ENCODE measurements at places on chromosomes 1 and 21. TPM values are rescaled to one million over a fixed set of nuclear protein-coding genes. Genes with fewer than 3 reads are reported as not detected.

Gene AK5
- total RNA-seq = 0.11 TPM

Gene FAM131C
- total RNA-seq = 0.26 TPM

Gene OR2M2
- not detected for total RNA-seq

Gene KRTAP7-1
- total RNA-seq = not detected

Gene SPATA1
- 0.93 TPM for total RNA-seq

Gene C1orf53
- 3.0 TPM for total RNA-seq

Gene C1QC
- total RNA-seq = not detected

Gene NCAM2
- 5.2 TPM for total RNA-seq

Gene C4BPA
- not detected for total RNA-seq

Gene DTL
- total RNA-seq = 36.5 TPM

Gene S100A12
- not detected for total RNA-seq

Gene SLC25A44
- total RNA-seq = 26.0 TPM

Gene GCSAML
- total RNA-seq = 0.32 TPM

Gene CNR2
- total RNA-seq = not detected

Gene SERINC2
- total RNA-seq = 8.1 TPM

Gene FAM110D
- 0.05 TPM for total RNA-seq

Gene OR2T29
- not detected for total RNA-seq

Gene KCNJ10
- 0.26 TPM for total RNA-seq

Gene C1orf56
- 17.9 TPM for total RNA-seq

Gene CFAP74
- total RNA-seq = not detected

Gene FALEC
- not detected for total RNA-seq

Gene TMEM52
- 0.67 TPM for total RNA-seq

Gene MATN1
- 0.18 TPM for total RNA-seq

Gene GNAT2
- total RNA-seq = 0.18 TPM

Gene RSPH1
- total RNA-seq = not detected

Gene CRP
- not detected for total RNA-seq

Gene LRRC71
- total RNA-seq = not detected

Gene TNFSF4
- total RNA-seq = 0.55 TPM

Gene CRABP2
- total RNA-seq = 0.29 TPM

Gene SLAMF7
- total RNA-seq = 7.9 TPM

Gene EVI5
- total RNA-seq = 25.7 TPM

Gene OLIG2
- total RNA-seq = 25.8 TPM

Gene NR0B2
- total RNA-seq = not detected

Gene CLCA1
- total RNA-seq = not detected

Gene RHEX
- total RNA-seq = not detected

Gene ZNF684
- total RNA-seq = 3.8 TPM

Gene FCRLB
- total RNA-seq = 6.0 TPM

Gene ITLN2
- 0.90 TPM for total RNA-seq

Gene KDF1
- total RNA-seq = not detected

Gene WLS
- total RNA-seq = 35.1 TPM

Gene SLFNL1
- 0.05 TPM for total RNA-seq

Gene DPT
- total RNA-seq = not detected

Gene PALMD
- 0.40 TPM for total RNA-seq

Gene MLLT11
- 3.6 TPM for total RNA-seq

Gene PDC
- total RNA-seq = not detected

Gene CA14
- total RNA-seq = 54.4 TPM

Gene AMPD1
- total RNA-seq = not detected

Gene LCE3D
- total RNA-seq = not detected

Gene KCNJ9
- not detected for total RNA-seq

Gene ZYG11A
- not detected for total RNA-seq

Gene LRRC39
- 5.0 TPM for total RNA-seq

Gene ZNF687
- total RNA-seq = 31.0 TPM

Measured in SK-MEL-5 (cell line).